ENCODE measurements at places on chromosomes 4 and X.

DNA sequence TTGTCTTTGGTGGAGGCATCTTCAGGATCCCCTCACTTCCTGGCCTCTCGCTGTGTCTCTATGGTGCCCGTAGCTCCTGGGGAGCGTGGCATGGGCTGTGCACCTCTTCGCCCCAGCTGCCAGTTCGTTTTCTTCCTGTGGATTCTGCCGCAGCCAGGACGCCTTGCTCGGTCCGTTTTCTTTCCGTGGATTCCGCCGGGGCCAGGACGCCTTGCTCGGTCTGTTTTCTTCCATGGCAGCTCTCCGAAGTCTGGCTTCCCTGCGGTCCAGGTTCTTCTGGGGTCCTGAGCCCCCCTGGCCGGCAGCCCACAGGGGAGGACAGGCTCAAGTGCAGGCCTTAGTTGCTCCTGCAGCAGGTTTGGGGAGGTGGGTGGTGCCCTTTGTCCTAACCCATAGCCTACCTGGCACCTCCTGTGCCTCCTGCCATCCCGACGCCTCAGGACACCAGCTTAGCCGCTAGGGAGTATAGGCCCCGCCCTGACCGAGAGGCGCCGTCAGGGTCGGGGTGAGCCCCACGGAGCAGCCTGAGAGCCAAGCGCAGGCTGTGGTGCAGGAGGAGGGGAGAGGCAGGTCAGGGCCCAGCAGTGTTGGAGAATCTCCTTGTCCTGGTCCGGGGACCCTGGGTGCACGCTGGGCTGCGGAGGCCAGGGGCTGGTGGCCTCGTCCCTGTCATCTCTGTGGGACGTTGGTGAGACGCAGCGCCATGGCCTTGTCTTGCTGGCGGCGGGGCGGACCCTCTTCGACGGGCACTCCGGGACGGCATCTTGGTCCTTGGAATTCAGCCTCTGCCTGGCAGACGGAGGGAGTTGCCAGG, 27.1 kb downstream of the UVSSA start:
- no peak for DNase-seq

DNA sequence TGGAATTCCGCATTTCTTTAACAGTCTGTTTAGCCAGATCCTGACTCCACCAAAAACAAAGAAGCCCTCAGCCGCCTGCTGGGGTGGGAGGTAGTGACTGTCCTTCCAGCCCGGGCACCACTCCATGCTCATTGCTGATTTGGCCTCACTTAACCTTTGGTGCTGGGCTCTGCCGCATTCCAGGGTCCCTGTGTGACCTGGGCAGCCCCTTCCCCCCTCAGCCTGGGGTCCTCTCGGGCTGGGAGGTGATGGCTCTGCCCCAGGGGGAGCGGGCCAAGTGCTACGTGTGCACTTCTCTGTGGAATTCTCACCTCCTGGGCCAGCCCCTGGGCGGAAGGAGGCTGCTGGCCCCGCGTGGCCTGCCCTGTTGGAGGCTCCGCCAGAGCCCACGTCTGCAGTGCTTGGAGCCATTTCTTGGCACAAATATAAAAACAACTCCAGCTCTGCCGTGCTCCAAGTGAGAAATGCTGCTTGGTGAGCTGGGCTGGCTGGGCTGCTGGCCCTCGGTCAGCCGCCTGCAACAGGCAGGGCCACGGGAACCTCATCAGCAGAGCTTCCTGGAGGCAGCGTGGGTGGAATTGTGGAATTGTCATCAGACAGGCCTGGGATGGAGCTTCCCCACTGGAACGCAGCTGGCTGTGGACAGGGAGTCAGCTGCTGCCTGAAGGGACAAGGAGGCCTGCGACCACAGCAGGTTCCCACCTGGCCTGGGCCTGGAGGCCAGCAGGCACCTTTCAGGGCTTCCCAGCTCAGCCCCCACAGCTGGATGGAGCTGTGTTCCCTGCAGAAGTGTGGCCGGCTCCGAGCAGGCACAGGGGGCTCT, 66.0 kb downstream of the TRMT44 start:
- DNase-seq, result no peak

- no peak for DNase-seq
Observed at GRCh38 chr4:127776620-127777019, 5.5 kb upstream of the HSPA4L start.

DNA sequence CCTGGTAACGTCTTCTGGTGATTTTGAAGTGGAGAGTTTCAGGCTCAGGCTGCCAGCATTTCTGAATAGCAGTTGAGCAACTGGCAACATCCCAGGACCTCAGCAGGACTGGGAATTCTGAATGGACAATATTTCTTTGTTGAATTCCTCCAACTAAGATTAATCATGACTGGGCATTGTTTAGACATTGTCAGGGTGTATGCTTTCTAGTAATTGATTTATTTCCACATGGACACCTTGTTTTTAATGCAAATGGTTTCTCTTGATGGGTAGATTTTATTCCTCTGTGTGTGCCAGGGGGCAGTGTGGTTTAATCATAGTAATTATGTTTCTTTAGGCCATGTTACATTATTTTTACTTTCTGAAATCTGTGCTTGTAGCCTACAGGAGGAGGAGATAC, 1004.7 kb upstream of the LCORL start:
- no peak for DNase-seq

DNA sequence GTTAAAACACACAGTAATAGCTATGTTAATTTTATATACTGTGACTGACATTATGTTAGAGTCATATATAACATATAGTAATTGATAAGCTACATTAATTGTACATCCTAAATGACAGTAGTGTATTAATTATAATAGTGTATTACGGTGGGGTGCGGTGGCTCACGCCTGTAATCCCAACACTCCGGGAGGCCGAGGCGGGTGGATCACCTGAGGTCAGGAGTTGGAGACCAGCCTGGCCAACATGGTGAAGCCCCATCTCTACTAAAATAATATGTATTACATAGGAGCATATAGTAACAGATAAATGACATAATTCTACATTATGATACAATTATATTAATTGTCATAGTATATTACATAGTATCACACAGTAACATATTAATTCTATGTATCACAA, 12.2 kb downstream of the ASMTL start:
- no peak for DNase-seq

- no peak for DNase-seq
Observed at GRCh38 chr4:61853041-61853440, 652.9 kb downstream of the ADGRL3 start.
